ENCODE measurements at places on chromosomes 2 and 18.

DNA sequence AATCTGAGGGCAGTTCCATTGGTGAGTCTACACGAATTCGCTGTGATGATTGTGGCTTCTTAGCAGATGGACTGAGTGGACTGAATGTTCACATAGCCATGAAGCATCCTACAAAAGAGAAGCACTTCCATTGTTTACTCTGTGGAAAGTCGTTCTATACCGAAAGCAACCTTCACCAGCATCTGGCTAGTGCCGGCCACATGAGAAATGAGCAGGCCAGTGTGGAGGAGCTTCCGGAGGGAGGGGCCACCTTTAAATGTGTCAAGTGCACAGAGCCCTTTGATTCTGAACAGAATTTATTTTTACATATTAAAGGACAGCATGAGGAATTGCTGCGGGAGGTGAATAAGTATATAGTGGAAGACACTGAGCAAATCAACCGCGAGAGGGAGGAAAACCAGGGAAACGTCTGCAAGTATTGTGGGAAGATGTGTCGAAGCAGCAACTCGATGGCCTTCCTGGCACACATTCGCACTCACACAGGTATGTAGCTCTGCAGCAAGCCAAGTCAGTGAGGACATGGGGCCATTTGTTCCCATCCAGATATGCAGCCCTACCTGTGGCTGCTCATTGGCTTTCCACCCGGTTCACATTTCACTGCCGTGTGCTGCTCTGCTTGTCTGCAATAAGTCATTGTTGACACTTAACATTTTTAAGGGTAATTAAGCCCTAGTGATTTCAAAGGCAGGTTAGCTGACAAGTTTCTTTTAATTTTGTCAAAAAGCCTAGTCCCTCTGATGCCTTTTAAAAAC lies 37.7 kb downstream of the ZNF407 start:
- no peak for DNase-seq

DNA sequence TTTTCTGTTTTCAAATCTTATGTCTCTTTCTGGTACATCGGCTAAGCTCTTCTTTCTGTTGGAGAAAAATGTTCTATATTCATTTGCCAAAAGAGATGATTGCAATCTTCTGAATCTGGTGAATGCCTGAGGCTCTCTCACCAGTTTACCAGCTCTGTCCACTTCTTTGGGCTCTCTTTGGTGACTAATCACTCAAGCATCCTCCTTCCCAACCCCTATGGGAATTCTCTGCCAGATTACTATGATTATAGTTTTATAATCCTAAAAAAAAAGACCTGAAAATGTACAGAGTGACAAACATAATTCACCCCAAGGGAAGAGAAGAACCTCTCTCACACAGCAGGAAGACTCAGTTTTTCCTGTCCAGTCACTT lies 187.3 kb downstream of the CAMKMT start:
- no peak for DNase-seq

- no peak for DNase-seq
These were observed 41.1 kb upstream of the OTX1 start for GRCh38 chr2:63009490-63009889.

- no peak for DNase-seq
These were observed 128.4 kb downstream of the CABLES1 start for GRCh38 chr18:23263551-23264235.

GRCh38 chr2:112077814-112078213 lies 22.7 kb downstream of the TMEM87B start:
- DNase-seq: no peak

All from activated T-cell treated with anti-CD3 and anti-CD28 coated beads for 24 hours (primary cell).